Stimulated activated naive CD4-positive, alpha-beta T cell (primary cell): ENCODE measurements at places on chromosomes 1 and 21.

- DNase-seq, result no peak
These were observed 300.0 kb upstream of the VAMP3 start for GRCh38 chr1:7470904-7471638.

- DNase-seq, result no peak
These were observed 172.7 kb upstream of the ZP4 start for GRCh38 chr1:238063454-238063853.

DNA sequence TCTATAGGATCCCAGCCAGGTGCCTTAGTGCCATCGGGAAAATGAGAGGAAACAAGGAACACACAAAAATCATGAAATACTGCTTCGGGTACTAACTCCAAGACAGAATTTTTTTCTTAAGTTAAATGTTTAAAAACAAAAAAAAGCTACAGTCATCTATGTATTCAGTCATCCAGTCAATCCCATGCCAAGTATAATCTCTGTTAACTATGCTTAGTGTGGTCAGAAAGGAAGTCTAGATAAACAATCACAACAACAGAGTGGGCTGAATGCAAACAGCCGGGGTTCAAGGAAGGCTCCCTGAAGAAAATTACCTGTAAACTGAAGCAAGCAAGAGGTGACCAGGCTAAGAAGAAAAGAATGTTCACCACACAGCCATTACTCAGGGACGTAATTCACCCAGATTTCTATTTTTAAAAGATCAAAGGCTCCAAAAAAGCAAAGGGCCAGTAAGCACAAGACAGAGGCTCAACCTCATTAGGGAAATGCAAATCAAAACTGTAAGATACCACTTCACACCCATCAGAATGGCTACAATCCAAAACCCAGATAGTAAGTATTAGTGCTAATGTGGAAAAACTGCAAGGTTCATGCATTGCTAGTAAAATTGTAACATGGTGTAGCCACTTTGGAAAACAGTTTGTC lies 53.0 kb downstream of the RERE start:
- no peak for DNase-seq

GRCh38 chr1:242146652-242147051 lies 147.8 kb upstream of the MAP1LC3C start:
- DNase-seq, result no peak

GRCh38 chr1:201876148-201876818 lies 12.4 kb upstream of the SHISA4 start:
- DNase-seq, result no peak

- DNase-seq, result no peak
These were observed 78.0 kb downstream of the BCAR3 start for GRCh38 chr1:93603601-93604000.

- DNase-seq, result no peak
These were observed 41.3 kb upstream of the TACSTD2 start for GRCh38 chr1:58618303-58618702.

DNA sequence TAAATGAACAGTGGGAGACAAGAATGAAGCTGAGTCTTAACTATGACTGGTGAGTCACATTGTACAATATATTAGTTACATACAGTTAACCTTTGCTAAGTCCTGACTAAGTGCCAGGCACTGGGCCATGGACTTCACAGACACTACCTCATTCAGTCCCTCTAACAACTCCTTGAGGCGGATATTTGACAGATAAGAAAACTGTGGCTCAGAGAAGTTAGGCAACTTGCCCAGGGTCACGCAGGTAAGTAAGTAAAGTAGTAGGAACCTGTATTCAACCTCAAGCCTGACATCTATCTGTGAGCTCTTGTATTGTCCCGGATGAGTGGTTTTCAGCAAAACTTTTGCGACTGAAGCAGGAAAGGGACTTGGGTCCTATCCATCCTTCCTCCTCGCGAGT lies 62.1 kb downstream of the GNG12 start:
- DNase-seq, result no peak

DNA sequence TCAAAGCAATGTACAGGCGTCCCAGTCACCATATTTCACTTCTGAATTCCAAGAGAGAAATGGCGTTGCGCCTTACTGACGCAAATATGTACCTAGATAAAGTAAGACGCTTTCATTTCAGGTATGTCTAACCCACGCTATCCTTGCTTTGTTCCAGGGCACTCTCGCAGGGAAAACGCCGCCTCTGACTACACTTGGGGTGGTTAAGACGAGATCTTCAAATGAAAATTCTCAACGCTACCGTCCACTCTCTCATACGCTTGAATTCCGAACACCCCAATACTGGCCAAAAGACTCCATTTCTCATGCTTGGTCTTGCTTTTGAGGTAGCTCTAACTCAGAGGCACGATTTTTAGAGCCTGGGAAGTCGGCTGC lies 736 bp upstream of the ZMPSTE24 start:
- no peak for DNase-seq

GRCh38 chr1:22313321-22313720 lies 138.3 kb upstream of the ZBTB40 start:
- DNase-seq, result no peak

DNA sequence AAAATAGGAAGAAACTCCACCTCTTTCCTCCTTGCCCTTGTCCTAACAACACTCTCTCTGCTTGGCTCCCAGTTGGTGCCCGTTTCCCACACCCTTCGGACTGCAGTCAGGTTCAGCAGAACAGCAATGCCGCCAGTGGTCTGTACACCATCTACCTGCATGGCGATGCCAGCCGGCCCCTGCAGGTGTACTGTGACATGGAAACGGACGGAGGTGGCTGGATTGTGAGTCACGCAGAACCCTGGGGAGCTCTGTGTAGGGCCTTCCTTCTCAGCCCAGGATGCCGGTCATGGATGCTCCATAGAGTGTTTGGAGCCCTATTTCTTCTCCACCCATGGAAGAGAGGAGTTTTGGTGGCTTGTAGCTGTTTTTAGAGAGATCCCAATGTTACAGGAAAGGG lies 60.9 kb downstream of the TNN start:
- DNase-seq, result no peak

GRCh38 chr1:178379807-178380206 lies 117.0 kb downstream of the CLEC20A start:
- no peak for DNase-seq

DNA sequence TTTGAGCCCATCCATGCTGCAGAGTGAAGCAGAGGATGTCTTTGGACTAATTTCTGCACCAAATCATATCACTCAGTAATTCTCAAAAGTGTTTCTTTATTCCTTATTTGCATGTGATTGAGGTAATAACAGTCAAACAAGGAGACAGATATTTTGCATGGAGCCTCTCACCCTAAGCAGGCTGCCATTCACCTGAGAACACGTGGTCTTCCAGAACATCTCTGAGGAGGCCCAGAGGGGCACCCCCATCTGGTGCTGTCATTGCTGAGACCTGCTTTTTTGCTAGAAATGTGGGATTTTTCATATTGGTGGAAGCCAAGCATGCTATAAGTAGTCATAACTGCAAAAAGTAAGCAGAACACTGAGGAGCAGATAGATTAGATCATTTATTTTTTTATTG lies 7.7 kb downstream of the SLC37A1 start:
- DNase-seq, result no peak

GRCh38 chr1:58928514-58928913 lies 144.7 kb upstream of the JUN start:
- DNase-seq, result no peak

- no peak for DNase-seq
These were observed 29.9 kb upstream of the EXO1 start for GRCh38 chr1:241817956-241818612.

DNA sequence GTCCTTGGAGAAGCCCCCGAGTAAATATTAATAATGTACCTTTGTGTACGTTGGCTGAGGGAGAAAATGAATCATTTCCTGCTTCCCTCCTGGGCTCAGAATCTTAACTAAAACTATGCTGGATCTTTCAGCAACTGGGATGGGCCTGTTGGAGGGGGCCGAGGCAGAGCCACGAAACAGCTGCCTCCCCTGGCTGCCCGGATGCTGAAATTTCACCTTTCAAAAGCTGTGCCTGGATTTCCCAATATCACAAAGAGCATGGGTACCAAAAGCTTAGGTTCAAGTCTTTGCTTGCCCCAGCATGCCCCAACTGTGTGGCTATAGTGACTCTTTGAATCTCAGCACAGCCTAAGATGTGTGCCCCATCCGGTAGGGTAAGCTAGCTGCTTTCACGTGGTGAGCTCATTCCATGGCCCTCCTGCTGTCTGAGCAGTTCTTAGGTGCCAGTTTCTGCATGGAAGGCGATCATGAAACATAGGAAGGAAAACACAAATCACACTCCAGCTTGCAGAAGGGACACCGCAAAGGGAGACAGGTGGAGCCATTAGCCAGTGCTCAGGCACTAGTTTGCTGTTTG lies 473.5 kb downstream of the PTPRU start:
- no peak for DNase-seq

DNA sequence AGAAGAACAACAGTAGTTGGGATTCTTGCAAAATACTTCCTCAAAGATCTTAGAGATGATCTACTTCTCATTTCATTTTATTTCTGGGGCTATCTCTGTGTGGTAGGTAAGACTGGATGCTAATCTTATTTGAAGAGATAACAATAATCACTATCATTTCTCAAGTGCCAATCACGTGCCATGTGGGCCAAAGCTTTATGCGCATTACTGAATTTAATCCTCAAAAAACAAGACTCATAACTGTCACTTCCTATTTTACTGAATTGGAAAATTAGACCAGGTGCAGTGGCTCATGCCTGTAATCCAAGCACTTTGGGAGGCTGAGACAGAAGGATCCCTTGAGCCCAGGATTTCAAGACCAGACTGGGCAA lies 121.7 kb downstream of the KCNN3 start:
- no peak for DNase-seq

DNA sequence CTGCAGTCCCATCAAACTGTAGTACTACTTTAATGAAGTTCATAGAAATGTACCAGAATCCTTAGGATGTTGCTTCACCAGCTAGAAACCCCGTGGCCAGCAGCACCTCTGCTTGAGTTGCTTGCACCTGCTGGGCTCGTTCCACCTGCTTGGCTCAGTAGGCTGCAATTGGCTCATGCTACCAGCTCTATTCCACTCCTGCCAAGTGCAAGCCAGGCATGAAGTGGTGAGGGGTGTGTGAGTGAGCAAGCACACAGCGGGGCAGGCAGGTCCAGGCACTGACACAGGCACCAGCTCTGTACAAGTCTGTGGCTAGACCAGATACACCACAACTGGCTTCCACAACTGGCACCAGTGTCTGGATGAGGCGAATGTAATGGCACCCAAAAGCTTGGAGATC lies 209.9 kb downstream of the AMY1C start:
- DNase-seq, result no peak

DNA sequence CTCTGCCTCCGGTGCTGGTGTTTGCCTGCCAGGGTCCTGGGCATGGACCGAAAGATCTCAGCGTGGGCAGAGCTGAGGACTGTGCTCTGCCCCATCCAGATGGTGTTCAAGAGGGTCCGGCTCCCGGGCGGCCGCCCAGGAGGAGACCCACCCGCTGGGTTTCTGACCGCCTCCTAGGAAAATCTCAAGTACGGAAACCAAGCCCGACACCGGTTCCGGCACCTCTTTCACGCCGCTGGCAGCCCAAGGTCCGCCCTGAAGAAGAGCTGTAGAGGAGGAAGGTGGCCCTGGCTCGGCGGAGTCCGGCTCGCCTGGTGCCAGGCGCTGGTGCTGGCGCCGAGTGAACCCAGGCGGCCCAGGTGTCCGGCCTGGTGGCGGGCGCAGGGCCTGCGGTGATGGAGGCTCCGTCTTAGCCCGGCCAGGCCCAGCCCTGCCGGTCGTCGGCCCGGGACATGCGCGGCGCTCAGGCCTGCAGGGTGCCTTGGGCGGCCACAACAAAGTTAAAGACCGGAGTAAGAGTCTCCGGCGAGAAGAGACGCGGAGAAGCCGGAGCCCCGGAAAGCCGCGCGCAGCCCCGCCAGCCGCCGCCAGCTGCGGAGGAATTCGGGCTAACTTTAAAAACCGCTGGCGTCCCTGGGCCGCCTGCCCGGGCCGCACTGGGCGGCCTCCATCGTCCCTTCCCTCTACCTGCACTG lies 1.5 kb downstream of the GRIK3 start:
- DNase-seq, result no peak

- DNase-seq, result no peak
These were observed 7.9 kb downstream of the PLPP3 start for GRCh38 chr1:56571448-56571847.

DNA sequence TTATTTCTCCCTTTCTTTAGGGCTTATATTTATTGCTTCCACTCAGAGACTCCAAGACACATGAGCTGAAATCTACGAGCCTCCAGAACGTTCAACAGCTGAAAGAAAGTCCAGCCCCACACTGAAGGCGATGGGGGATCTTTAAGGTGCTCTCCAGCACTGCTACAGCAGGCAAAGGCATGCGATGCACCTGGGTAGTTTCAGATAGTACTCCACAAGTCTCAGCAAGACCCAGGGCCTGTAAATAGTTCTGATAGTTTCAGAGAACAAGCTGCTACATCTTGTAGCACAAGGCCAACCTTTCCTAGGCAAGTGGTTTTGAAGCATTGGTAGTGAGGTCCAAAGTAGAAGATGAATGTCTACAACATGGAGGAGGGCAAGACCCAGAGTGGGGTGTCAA lies 2.2 kb upstream of the HSD3B1 start:
- DNase-seq, result no peak

DNA sequence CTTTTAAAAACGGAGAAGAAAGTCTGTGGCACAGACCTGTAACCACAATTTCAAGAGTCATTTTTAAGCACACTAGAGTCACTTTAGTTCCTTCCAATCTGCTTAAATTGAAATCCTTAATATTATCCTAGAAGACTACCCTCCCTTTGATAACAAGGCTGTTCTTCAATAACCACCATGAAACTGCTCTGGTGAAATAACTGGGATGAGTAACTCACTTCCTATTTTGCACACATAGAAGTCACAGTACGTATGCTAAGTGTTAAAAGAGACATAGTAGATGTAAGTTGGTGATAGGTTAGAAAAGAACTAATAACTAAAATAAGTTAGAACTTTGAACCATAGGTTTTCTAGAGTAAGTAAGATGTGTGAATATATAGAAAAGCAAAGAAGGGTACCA lies 107.8 kb downstream of the NME7 start:
- no peak for DNase-seq

DNA sequence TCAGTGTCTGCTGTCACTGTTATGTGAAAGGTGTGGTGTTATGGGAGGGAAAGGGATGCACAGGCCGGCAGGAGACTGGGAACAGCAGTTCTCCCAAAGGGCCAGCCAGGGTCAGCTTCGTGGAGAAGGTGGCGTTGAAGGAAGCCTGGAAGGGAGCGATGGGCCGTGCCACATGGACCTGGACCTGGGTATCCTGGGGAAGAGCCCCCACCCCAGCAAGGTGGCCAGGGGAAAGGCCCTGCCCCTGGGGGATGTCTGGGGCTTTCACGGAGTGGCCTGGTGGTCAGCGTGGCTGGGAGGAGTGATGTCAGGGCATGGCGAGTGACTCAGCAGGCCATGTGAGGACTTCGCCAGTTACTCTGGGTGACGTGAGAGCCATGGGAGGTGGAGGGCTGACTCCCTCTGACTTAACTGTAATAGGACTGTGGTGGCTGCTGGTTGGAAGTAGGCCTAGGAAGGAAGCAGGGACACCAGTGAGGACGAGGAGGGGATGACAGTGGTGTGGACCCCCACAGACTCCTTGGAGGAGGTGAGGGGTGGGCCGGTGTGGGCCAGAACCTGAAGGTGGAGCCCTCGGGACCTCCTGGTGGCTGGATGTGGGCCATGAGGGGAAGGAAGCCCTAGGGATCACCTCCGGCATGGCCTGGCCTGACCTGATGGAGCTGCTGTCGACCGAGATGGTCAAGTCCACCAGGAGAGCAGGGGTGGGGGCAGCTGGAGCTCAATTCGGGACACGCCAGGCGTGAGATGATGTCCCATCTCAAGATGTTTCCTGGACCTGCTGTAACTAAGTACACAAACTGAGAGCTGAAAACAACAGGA lies 54.5 kb downstream of the BACE2 start:
- DNase-seq, result no peak

GRCh38 chr1:180084867-180085266 lies 69.8 kb upstream of the QSOX1 start:
- DNase-seq, result no peak

GRCh38 chr1:75985827-75986226 lies 53.6 kb upstream of the ASB17 start:
- no peak for DNase-seq
